Effector memory CD8-positive, alpha-beta T cell (primary cell): ENCODE measurements at places on chromosomes 6 and 20.

GRCh38 chr6:36863670-36864540 is 10.7 kb downstream of the PPIL1 start:
- peaks cover 43% of the 10 kb centered on the region for H3K4me1 ChIP-seq
- no peaks in the 10 kb centered on the region for H3K27me3 ChIP-seq
- DNase-seq: no peak
- H3K4me3 ChIP-seq: no peak overlapping the region
- H3K27ac ChIP-seq: no peak overlapping the region
- peaks cover 27% of the 10 kb centered on the region for H3K36me3 ChIP-seq

GRCh38 chr6:143773506-143774150 is 69.5 kb upstream of the LTV1 start:
- H3K27ac ChIP-seq: peak overlapping the region; percentile 26
- H3K27me3 ChIP-seq: no peaks in the 10 kb centered on the region
- H3K4me1 ChIP-seq: peaks cover 2% of the 10 kb centered on the region
- H3K4me3 ChIP-seq: no peak overlapping the region
- DNase-seq: no peak

DNA sequence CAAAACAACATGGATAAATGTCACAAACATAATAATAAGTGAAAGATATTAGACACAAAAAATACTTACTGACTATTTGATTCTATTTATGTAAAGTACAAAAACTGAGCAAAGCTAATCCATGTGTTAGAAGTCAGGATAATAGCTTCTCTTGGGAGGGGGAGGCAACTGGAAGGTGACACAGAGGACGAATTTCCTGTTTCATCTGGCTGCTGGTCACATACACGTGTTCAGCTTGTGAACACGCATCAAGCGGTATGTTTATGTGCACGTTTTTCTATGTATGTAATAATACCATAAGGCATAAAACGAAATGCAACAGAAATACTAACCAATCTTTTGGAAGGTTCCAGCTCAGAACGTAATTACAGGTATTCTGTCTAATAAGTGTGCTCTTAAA is 54.3 kb downstream of the MKKS start:
- DNase-seq: no peak
- no peak overlapping the region for H3K4me3 ChIP-seq
- no peak overlapping the region for H3K27ac ChIP-seq

GRCh38 chr20:40491009-40491590 is 197.9 kb downstream of the MAFB start:
- H3K27me3 ChIP-seq: no peaks in the 10 kb centered on the region
- H3K4me3 ChIP-seq: no peak overlapping the region
- no peaks in the 10 kb centered on the region for H3K36me3 ChIP-seq
- no peaks in the 10 kb centered on the region for H3K4me1 ChIP-seq
- DNase-seq: no peak

GRCh38 chr20:41248368-41249024 is 69.0 kb downstream of the ZHX3 start:
- no peak overlapping the region for H3K27ac ChIP-seq
- no peaks in the 10 kb centered on the region for H3K36me3 ChIP-seq
- no peaks in the 10 kb centered on the region for H3K4me1 ChIP-seq

DNA sequence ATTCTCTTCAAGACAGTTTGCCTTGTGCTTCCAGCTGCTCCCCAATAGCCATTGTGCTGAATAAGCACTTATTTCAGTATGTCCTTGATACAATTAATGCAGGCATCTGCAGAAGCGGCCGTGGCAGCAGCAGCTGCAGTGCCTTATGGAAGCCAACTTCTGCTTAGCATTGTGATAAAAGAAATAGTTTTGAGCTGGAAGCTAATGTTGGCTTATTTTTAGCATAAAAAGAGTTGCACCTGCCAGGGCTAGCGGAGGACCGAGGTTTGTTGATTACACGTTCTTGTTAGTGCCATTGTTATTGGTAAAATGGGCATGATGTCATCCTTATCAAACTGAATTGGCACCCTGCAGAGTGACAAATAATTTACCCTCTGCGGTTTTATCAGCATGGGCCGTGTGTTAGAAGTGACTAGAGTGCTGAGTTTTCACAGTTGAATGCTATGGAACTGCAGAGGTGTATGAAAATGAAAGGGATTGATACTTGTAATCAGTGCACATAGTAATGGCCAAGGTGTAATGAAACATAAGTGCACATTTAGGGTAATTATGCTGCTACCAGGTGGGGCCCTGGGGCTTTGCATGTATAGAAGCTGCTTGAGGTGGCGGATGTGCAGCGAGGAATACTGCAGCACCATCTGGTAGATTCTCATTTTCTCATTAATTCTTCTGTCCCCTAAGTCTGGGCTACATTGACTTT is 334.3 kb downstream of the CDKAL1 start:
- no peaks in the 10 kb centered on the region for H3K27me3 ChIP-seq
- no peak overlapping the region for H3K4me3 ChIP-seq
- no peaks in the 10 kb centered on the region for H3K4me1 ChIP-seq
- no peaks in the 10 kb centered on the region for H3K36me3 ChIP-seq
- H3K27ac ChIP-seq: no peak overlapping the region

DNA sequence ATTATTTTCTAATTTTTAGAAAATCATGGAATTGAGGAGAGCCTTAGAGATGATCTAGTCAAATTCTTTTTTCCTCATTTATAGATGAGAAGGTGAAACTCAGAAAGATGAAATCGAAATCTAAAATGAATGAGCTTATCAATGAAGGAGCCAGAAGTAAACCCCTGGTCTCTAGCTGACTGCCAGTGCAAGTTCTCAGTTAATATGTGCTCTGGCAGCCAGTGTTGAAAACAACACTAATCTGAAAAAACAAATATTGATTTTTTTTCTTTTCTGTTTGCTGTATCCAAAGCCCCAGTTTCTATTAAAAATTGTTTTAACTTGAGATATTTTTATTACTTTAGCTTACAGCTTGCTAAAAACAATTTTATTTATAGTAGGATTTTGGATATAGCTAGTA is 21.5 kb upstream of the PBOV1 start:
- H3K4me1 ChIP-seq: no peaks in the 10 kb centered on the region
- H3K36me3 ChIP-seq: no peaks in the 10 kb centered on the region
- no peak overlapping the region for H3K27ac ChIP-seq

DNA sequence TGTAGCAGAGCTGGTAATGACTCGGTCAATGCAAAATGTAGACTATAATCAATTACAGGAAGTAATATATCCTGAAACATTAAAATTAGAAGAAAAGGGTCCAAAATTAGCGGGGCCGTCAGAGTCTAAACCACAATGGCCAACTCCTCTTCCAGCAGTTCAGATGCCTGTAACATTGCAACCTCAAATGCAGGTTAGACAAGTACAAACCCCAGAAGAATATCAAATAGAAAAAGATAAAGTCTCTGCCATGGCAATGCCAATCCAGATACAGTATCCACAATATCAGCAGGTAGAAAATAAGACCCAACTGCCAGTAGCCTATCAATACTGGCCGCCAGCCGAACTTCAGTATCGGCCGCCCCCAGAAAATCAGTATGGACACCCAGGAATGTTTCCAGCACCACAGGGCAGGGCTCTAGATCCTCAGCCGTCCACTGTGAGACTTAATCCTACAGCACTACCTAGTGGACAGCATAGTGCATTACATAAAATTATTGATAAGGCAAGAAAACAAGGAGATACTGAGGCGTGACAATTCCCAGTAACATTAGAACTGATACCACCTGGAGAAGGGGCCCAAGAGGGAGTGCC is 158.4 kb downstream of the GPX5 start:
- H3K27ac ChIP-seq: no peak overlapping the region
- no peak for DNase-seq
- no peak overlapping the region for H3K4me3 ChIP-seq
- peaks cover 3% of the 10 kb centered on the region for H3K36me3 ChIP-seq
- H3K4me1 ChIP-seq: peaks cover 17% of the 10 kb centered on the region
- peaks cover 80% of the 10 kb centered on the region for H3K27me3 ChIP-seq

- no peaks in the 10 kb centered on the region for H3K4me1 ChIP-seq
- H3K4me3 ChIP-seq: no peak overlapping the region
- no peak overlapping the region for H3K27ac ChIP-seq
- H3K36me3 ChIP-seq: no peaks in the 10 kb centered on the region
- no peak for DNase-seq
Observed at GRCh38 chr6:165872311-165872710, 209.3 kb upstream of the PDE10A start.

GRCh38 chr6:135329851-135330803 is 149.0 kb downstream of the MYB start:
- no peaks in the 10 kb centered on the region for H3K36me3 ChIP-seq
- no peaks in the 10 kb centered on the region for H3K4me1 ChIP-seq
- H3K27ac ChIP-seq: no peak overlapping the region
- H3K4me3 ChIP-seq: no peak overlapping the region

GRCh38 chr6:24283043-24283985 is 74.5 kb downstream of the DCDC2 start:
- H3K4me1 ChIP-seq: peaks cover 6% of the 10 kb centered on the region
- no peak overlapping the region for H3K4me3 ChIP-seq
- H3K27me3 ChIP-seq: peaks cover 6% of the 10 kb centered on the region
- no peaks in the 10 kb centered on the region for H3K36me3 ChIP-seq

DNA sequence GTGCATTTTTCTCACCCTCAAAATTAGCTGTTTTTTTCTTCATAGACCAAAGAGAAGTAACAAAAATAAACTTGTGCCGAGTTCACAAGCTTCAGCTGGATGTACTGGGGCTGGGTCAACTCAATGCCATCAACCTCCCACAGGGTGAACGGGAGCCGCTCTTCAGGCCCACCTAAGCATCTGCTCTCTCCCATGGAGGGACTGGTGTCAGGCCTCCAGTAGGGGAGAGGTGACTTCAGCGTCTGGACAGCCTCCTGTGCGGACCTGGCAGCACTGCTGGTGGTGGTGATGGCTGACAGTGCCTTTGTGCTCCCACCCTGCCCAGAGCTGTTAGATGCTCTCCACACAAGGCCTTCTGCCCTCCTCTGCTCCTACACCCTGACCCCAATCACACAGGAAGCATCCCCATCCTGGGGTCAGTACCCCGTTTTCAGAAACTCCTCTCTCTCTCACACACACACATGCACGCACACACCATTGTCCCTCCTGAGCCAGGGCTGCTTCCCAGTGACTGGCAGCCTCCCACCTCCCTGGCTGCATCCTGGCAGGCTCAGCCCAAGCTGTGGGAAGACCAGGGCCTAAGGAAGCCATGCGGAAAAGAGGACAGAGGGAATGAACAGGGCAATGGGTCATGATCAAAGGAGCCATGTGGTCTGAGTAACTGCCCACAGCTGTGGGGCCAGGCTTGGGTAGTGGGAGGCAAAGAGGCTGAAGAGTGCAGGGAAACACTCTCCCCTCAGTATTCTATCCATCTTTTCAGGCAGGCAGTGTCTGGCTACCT is 17.7 kb downstream of the CST8 start:
- no peaks in the 10 kb centered on the region for H3K4me1 ChIP-seq
- peaks cover 3% of the 10 kb centered on the region for H3K36me3 ChIP-seq
- no peak overlapping the region for H3K27ac ChIP-seq

GRCh38 chr6:32397252-32397920 is 9.6 kb downstream of the BTNL2 start:
- no peak overlapping the region for H3K4me3 ChIP-seq
- DNase-seq: no peak
- no peaks in the 10 kb centered on the region for H3K4me1 ChIP-seq
- no peak overlapping the region for H3K27ac ChIP-seq

GRCh38 chr6:136952714-136953260 is 30.7 kb downstream of the SLC35D3 start:
- H3K4me1 ChIP-seq: peaks cover 2% of the 10 kb centered on the region
- DNase-seq: no peak
- peaks cover 53% of the 10 kb centered on the region for H3K27me3 ChIP-seq
- no peak overlapping the region for H3K27ac ChIP-seq
- no peak overlapping the region for H3K4me3 ChIP-seq
- no peaks in the 10 kb centered on the region for H3K36me3 ChIP-seq

DNA sequence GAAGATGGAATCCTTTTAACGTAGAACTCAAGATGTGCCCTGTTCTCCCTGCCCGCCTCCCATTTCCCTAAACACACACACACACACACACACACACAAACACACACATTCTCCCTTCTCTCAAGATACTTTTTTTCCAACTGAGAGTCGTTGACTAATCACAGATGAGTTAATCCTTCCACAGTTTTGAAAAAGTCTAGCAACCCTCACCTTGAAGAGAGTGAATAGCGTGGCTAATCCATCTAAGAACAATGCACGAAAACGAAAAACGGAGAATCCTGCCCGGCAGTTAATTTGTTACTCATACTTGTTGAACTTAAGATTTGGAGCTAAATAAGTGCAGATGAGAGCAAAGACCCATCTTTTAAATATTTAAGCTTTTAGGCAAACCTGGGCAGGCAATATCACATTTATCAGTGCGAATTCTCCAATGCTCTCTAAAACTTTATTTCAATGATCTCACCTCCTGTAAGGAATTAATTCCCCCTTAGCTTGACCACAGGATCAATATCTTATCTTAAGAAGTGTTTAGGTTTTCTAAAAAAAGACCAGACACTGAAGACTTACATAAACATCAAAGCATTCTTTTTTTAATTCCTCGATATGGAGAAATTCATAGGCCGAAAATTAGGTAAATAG is 1.1 kb downstream of the AGPAT4 start:
- no peaks in the 10 kb centered on the region for H3K27me3 ChIP-seq
- H3K36me3 ChIP-seq: peaks cover 25% of the 10 kb centered on the region
- peak overlapping the region; percentile 96 for H3K27ac ChIP-seq
- peak overlapping the region; percentile 92 for H3K4me3 ChIP-seq
- H3K4me1 ChIP-seq: peaks cover 18% of the 10 kb centered on the region
- no peak for DNase-seq

GRCh38 chr6:11429577-11429976 is 108.0 kb upstream of the TMEM170B start:
- no peaks in the 10 kb centered on the region for H3K27me3 ChIP-seq
- H3K4me3 ChIP-seq: no peak overlapping the region
- H3K27ac ChIP-seq: no peak overlapping the region
- peaks cover 10% of the 10 kb centered on the region for H3K4me1 ChIP-seq
